ENCODE measurements at places on chromosomes 11 and 22. TPM values are rescaled to one million over a fixed set of nuclear protein-coding genes. Genes with fewer than 3 reads are reported as not detected.

CD82 gene
- 9.6 TPM for total RNA-seq

SEPTIN5 gene
- total RNA-seq = 235 TPM

SLC22A6 gene
- total RNA-seq = 5.7 TPM

KIF18A gene
- total RNA-seq = 3.4 TPM

SCUBE1 gene
- 42.8 TPM for total RNA-seq

AMPD3 gene
- 0.98 TPM for total RNA-seq

ST13 gene
- 120 TPM for total RNA-seq

PLAAT5 gene
- 1.5 TPM for total RNA-seq

SAA2 gene
- total RNA-seq = not detected

HOATZ gene
- 0.98 TPM for total RNA-seq

RAB38 gene
- total RNA-seq = 0.74 TPM

PAK1 gene
- 45.7 TPM for total RNA-seq

CCDC89 gene
- total RNA-seq = 0.25 TPM

OR2AG1 gene
- total RNA-seq = not detected

OR2AT4 gene
- not detected for total RNA-seq

CCT8L2 gene
- total RNA-seq = not detected

JOSD1 gene
- 44.5 TPM for total RNA-seq

MRGPRX4 gene
- not detected for total RNA-seq

MS4A12 gene
- total RNA-seq = not detected

CARNS1 gene
- total RNA-seq = 0.25 TPM

SCN4B gene
- total RNA-seq = 6.4 TPM

SC5D gene
- total RNA-seq = 131 TPM

CREBZF gene
- 63.9 TPM for total RNA-seq

CCDC73 gene
- total RNA-seq = under 0.01 TPM

OR5P2 gene
- not detected for total RNA-seq

PSMC3 gene
- 90.2 TPM for total RNA-seq

SCGB1C1 gene
- total RNA-seq = not detected

TRIM66 gene
- 1.2 TPM for total RNA-seq

YPEL1 gene
- total RNA-seq = 73.5 TPM

MS4A10 gene
- not detected for total RNA-seq

OR10G6 gene
- not detected for total RNA-seq

SPON1 gene
- total RNA-seq = 36.4 TPM

KCNK7 gene
- not detected for total RNA-seq

RAG2 gene
- total RNA-seq = not detected

LRRC75B gene
- 8.1 TPM for total RNA-seq

TMEM223 gene
- total RNA-seq = 7.9 TPM

Measured in temporal lobe (tissue), 4 donors.